ENCODE measurements at places on chromosomes 13 and 19.

- no peak for DNase-seq
Observed at GRCh38 chr13:64083396-64083795, 2667.7 kb upstream of the PCDH20 start.

- no peak for DNase-seq
Observed at GRCh38 chr13:114114006-114114640, 18.3 kb downstream of the RASA3 start.

- DNase-seq = no peak
Observed at GRCh38 chr13:21846605-21847004, 175.7 kb downstream of the FGF9 start.

- DNase-seq = no peak
Observed at GRCh38 chr19:7482584-7483439, 6.0 kb downstream of the PEX11G start.

GRCh38 chr13:97117388-97117910 is 104.7 kb upstream of the MBNL2 start:
- no peak for DNase-seq

DNA sequence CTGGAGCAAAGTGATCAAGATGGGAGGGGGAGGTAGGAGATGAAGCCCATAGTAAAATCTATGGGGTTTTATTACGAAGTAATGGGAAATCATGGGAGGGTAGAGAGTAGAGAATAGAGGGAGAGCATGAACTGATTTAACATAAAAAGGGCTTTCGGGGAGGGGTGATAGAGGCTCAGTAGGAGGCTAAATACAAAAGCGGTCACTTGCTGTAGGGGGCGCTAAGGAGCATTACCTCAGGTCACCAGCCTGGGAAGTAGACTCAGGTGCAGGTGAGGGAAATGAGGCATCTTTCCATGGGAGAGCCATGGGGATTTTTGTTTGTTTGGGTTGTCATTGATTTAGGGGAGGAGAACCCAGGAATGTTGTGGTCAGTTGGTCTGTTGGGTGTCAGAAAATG is 14.1 kb downstream of the KRTDAP start:
- DNase-seq = no peak

DNA sequence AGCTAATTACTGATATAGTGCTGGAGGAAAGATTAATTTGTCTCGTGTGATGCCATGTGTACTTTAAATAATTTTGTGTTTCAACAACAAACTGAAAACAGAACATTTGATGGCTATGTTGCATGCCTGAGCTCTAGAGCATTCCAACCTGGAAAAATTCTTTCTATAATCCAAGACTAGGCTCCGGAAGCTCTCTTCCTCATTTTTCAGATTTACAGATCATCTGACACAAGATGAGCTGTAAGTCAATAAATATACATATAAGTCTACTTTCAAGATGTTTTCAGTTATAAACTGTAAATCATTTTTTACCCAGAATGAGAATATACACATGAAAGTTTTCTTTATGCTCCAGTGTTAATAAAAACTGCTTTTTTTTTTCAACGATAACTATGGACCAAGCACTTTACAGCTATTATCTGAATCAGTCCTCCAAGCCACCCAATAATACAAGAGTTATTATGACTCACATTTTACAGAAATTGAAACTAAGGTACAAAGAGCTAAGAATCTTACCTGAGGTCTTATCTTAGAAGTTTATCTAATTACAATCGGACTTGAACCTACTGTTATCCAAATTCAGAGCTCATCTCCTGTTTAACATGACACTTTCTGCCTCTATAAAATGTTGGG is 6.4 kb upstream of the FOXO1 start:
- no peak for DNase-seq
